Effector memory CD4-positive, alpha-beta T cell (primary cell): ENCODE measurements at places on chromosomes 2 and 18.

GRCh38 chr2:106165029-106165428, 29.1 kb downstream of the UXS1 start:
- no peak for DNase-seq

- DNase-seq: no peak
These were observed 213.4 kb downstream of the RND3 start for GRCh38 chr2:150274108-150274507.

DNA sequence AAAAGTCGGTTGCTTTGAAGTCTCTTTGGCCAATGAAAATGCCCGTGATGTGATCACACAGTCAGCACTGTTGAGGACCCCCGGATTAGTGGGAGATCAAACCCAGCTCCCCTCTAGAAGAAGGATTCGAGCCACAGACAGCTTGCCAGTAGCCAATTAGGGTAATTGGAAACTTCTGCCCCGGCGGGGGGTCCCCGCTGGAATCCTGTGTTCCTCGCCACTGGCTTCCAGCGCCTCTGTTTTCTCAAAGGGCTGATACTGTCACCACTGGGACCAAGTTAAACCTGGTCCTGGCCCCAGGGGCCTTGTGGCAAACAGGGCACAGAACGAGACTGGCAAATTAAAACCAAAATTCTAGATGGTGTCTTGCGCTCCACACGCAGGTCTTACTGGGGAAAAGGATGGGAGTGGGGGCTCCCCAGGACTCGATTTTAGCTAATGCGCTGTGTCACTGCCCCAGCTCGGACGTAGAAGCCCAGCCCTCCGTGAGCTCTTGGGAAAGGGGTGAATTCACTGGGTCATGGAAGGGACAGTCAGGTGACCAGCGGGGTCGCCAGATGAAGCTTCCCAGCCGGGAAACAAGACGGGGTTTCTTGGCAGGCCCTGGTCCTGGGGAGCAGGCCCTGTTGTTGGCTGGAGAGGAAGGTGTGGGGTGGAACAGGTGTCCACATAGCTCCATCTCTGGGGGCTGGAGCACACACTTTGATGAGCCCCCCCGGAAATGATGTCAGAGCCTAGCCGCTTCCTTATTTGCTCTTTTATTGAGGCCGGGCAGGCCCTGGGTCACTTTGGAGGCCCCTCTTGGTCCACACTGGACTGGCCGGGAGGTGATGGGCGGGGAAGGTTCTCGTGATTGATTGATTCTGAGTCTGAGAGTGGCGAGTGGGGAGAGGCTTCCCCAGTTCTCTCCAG, 90.2 kb downstream of the SMAD7 start:
- no peak for DNase-seq

DNA sequence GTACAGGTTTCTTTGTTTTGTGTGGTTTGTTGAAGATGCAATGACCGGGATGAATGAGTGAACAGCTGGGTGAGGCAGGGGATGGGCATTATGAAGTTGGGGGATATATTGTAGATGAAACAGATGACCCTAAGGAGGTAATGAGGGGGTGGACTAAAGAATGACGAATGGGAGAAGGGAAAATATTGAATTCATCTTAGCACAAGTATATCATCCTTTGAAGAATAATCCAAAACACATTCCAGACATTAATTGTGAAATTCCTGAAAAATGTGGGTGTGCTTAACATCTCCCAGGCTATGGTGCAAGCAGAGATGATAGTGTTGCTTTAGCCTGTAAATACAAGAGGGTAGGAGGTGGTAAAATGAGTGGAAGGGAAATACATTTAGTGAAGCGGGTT, 5.8 kb downstream of the CRIM1 start:
- DNase-seq: no peak

- DNase-seq: peak; percentile 20
These were observed 219.4 kb downstream of the LDLRAD4 start for GRCh38 chr18:13437796-13438506.

GRCh38 chr18:35610089-35610488, 28.5 kb downstream of the GALNT1 start:
- no peak for DNase-seq

DNA sequence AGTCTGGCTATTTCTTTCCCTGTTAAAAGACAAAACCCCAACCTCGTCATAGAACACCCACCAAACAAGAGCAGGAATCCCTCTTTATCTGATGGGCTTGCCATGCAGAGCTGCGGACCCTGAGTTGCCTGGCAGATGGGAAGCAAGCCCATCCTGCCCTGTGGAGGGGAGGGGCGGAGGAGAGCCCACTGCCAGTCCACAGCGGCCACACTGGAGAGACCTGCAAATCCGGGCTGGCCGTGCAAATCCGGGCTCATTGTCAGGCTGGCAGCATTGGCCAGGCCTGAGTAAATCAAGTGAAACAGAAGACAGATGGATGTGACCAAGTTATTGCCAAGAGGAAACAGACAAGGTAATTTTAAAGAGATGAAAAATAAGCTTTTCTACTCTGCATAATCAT, 22.0 kb downstream of the MYL12B start:
- no peak for DNase-seq

DNA sequence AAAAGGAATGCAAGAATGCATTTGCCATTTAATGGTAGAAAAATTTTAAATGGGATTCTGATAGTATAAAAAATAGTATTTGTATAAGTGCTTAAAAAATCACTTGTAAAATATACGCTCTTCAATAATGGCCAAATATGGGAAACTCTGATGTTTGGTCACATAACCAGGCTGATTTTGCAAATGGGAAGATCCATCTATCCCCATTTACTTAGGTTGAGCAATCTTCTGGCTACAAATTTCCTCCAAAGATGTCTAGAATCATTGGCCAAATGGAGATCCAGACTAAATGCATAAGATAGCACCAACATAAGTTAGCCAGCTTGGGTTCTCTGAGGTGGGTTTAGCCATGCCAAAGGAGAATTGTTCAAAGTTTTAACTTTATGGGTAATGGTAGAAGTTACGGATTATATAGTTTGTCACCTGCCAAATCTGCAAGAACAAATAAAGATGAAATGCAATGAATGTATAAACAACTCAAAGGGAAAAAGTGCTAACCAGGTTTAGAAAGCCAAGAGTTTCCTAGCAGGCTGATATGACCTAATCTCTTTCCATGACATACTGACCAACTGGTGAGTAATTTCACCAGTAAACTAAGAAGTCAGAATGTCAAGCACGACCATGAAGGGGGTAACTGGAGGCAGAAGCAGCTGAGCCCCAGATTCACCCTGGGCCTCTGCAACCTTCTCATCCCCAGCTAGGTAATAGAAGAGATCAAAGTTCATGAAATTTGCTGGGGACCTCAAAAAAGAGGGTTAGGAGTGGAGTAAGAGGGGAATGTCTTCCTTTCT, 10.0 kb downstream of the RHOB start:
- DNase-seq: no peak

GRCh38 chr18:42901161-42901560, 214.3 kb downstream of the RIT2 start:
- DNase-seq: no peak

- DNase-seq: no peak
These were observed 651.1 kb downstream of the TDRD15 start for GRCh38 chr2:21774691-21775368.

DNA sequence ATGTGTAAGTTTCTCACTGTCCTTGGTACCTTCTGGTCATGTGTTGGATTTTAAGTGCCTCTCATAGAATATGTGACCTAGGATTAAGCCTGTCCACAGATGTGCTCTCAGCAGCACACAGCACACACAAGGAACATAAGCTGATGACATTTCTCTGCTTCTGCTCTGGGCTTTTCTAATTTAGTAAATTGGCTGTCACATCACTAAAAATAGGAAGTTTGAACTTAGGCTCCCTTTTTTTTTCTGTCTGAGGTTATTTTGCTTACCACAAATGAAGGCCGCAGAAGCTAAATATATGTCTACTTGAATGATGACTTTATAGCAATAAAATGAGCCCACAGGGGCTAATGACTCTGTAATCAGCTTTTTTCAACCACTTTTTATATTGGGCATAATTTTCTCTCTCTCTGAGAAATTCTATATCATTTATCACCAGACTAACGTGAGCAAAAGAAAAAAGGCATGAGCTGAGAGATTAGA, 150.2 kb upstream of the KLHL14 start:
- no peak for DNase-seq

GRCh38 chr2:58606799-58607198, 365.7 kb upstream of the FANCL start:
- DNase-seq: no peak

DNA sequence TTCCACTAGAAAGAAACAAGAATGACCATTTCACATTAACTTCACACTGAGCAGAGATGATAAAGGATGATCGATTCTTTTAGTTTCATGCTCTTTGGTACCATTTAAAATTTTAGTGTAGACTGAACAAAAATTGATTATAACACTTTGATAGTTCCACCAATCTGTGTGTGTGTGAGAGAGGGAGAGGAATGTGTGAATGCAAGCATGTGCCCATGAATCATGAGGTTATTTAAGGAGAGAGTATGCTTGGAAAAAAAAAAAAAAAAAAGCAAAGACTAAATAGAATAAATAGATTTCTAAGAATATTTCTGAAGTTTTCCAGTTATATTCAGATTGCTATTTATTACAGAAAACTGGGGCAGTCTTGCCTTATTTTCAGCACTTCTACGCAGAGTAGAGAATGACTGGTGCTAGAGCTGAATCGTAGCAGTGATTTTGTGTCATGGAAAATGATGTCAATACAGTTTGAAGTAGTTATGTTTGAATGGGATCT, 900.8 kb downstream of the SLC4A3 start:
- DNase-seq: no peak

DNA sequence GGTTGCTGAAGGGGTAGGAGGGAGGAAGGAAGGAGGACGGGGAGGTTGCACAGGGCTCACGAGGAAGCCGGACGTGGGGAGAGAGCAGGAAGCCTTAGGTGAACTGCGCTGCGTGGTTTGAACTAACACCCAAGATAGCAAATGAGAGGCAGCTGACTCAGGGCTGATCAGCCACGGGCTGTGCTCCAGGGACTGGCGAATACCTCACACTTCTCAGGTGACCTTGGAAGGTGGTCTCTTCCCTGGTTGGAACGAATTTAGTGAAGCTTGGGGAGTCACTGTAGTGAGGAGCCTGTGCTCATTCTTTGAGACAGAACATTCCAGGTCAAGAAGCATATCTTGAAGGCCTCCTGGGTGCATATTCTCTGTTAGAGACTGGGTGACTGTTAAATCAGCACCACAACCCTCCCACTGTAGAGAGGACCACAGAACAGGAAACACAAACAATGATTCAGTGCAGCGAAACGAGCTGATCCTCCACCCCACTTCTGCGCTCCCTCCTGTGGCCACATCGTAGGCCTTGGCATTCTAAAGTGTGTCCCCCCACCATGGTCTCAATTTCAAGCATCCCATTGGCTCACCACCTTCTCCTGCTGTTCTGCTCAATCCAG, 33.8 kb downstream of the TOGARAM2 start:
- peak; percentile 47 for DNase-seq

DNA sequence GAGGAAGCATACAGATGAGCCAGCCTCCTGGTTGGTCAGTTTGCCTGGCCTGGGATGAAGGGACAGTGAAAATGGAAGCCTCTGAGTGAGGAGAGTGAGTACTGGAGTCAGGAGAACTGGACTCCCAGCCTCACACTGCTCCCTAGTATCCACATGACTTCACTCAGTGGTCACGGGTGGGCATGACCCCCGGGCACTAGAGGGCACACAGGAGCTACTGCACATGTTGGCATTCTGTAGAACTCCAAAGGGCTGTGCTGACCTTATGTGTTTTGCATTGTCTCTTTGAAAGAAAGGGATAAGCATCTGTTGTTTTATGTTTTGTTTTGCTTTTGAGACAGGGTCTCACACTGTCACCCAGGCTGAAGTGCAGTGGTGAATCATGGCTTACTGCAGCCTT, 23.7 kb downstream of the NCAPH start:
- DNase-seq: no peak

GRCh38 chr18:43581936-43582519, 304.7 kb upstream of the SYT4 start:
- no peak for DNase-seq

GRCh38 chr18:46899274-46899948, 17.9 kb downstream of the PIAS2 start:
- no peak for DNase-seq

GRCh38 chr2:235728800-235729556, 235.1 kb downstream of the AGAP1 start:
- DNase-seq: no peak

- DNase-seq: no peak
These were observed 24.3 kb downstream of the TMEM247 start for GRCh38 chr2:46503686-46504085.

DNA sequence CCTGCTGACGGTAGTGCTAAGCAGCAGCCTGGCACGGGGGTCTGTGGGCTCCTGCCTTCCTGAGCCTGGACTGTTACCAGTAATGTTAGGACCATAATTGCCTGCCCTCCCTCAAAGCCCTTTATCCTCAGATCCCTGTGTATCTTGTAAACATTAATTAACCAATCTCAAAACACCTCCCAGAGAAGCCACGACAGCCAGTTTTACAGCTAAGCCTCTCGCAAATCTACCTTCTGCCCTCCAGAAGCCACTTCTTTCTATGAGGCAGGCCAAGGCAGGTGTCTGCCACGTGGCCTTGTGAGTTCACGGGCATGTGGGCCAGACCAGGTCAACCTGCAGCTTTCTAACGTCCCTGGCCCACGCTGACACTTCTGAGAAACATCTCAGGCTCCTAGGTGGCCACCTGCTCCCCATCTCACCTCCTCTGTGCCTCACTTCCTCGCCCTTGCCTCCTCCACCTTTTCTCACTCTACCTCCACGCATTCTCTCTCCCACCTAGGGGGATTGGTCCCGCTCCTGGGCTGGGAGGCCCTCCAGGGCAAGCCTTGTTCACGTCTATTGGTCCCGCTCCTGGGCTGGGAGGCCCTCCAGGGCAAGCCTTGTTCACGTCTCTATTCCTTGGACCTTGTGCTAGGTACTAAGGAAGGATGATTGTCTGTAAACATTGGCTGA, 64.3 kb downstream of the EDAR start:
- no peak for DNase-seq

DNA sequence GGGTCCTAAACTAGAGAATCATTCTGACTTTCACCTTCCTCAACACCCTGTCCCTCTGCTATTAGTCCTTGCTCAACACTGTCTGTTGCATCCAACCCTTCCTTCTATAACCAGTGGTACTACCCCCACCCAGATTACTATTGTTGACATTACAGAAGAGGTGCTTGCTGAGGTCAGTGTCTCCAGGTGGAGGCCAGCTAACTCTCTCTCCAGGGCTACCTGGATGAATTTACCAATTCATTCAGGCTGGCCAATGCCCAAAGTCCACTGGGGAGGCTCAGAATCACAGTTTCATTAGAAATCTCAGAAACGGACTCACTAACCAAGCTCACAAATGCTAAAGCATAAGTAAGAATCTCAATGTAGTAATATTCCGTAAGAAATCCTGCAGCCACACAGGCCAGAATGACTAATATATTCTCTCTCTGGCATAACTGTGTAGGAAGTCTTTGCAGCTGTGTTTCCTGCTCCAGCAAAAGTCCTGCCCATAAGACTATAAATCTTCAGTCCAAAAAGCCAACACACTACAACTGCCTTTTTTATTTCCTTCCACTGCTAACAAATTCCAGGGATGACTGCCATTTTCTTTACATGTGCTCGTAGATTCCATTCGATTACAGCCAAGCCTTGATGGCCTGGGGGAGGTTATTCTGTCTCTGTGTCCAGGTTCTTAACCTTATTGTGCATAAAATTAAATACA, 10.0 kb upstream of the TTR start:
- no peak for DNase-seq

- no peak for DNase-seq
These were observed 76.0 kb downstream of the EPC2 start for GRCh38 chr2:148720501-148721001.
